ENCODE measurements at places on chromosomes 16 and 17.
A peak's percentile ranks its signal among the peaks of the same experiment; 100 is the strongest.

GRCh38 chr17:77466140-77466539, 325.4 kb downstream of the SEC14L1 start:
- no peak for DNase-seq

DNA sequence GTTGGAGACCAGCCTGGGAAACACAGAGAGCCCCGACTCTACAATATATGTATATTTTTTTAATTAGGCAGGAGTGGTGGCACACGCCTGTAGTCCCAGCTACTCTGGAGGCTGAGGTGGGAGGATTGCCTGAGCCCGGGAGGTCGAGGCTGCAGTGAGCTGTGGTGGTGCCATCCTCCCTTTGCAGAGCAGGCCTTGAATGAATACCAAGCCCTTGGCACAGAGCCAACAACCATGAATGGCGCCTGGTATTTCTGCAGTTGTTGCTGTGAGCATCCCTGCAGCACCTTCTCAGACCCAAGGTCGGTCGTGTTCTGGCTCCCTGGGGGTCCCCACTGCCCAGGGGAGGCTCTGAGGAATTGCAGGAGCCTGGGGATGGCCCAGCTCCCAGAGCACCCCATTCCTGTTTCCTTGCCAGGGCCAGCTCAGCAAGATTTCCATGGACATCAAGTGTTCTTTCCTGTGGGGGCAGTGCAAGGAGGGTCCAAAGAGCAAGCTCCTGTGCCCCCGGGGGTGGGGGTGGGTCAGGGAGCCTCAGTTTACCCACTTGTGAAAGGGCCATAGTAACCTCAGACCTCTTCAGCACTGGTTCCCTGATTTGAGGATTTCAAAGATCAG, 25.6 kb upstream of the RMI2 start:
- peak; percentile 50 for DNase-seq

DNA sequence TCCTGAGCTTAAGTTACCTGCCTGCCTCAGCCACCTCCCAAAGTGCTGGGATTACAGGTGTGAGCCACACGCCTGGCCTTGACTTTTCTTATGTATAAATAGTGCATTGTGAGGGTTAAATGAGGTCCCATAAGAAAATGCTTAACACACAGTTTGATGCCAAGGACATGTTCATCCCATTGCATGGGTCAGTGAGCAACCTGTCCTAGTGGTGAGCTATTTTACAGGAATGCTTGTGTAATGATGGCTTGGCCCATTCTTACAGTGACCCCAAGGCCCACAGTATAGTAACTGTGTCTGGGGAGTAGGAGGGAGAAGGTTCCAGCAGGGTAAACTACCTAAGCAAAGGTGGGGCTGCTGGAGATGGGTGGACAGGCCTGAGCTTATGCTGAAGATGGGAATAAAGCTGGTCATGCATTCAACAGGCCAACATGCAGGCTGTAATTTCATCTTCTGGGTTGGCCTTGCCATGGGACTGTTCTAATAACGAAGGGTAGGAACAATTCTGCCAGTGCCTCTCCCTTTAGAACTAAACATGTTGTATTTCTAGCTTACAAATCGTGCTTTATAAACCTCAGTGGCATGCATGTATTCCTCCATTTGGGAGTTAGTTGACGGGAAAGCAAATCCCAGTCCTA, 6.2 kb downstream of the ACSF2 start:
- no peak for DNase-seq

DNA sequence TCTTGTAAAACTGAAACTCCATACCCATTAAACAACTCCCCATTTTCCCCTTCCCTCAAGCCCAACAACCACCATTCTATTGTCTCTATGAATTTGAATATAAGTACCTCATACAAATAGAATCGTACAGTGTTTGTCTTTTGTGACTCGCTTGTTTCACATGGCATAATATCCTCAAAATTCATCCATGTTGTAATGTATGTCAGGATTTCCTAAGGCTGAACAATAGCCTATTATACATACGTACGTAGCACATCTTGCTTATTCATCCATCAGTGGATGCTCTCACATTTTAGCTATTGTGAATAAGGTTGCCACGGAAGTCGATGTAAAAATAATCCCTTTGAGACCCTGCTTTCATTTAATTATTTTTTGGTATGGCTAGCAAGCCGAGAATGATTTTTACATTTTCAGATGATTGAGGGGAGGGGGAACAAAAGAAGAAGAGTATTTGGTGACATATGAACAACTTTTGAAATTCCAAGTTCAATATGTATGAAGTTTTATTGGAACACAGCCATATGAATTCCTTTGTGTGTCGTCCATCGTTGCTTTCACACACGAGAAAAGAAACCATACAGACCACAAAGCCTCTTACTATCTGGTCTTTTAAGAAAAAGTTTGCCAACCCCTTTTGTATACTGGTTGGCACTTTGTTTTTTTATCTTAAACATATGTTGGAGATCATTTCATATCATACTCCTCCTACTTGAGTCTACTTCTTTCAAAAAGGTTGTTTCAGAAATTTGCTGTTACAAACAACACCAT, 371.2 kb downstream of the NPIPA8 start:
- no peak for DNase-seq

- DNase-seq, result no peak
These were observed 4.0 kb downstream of the TPSG1 start for GRCh38 chr16:1220841-1221627.

Data from PC-9 (cell line).